Activated CD4-positive, alpha-beta memory T cell treated with anti-CD3 and anti-CD28 coated beads, Interleukin-2, amount 10 ng/mL, durations not matched to agents 7 days and 5 days (primary cell): ENCODE measurements at places on chromosomes 7 and 10. TPM values are rescaled to one million over a fixed set of nuclear protein-coding genes. Genes with fewer than 3 reads are reported as not detected.

DNA sequence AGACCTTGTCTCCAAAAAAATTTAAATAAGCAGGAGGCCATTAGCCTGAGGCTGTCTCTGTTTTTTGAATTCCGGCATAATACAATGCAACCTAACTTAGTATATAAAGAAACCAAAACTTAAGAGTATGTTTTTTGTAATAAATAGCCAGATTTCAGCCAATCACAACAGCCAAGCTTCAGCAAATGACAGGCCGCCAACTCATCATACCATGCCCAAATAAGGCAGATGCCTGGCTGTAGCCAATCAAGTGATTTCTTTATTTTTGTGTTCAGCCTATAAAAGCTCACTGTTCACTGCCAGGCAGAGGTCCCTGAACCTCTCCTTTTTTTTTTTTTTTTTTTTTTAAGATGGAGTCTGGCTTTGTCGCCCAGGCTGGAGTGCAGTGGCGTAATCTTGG lies 12.7 kb upstream of the PURB start:
- no peak for DNase-seq

- peak; percentile 69 for DNase-seq
Measured at GRCh38 chr10:5292196-5292735, 72.5 kb upstream of the UCN3 start.

Gene MALRD1
- total RNA-seq = not detected

Gene CYP3A7
- not detected for total RNA-seq

DNA sequence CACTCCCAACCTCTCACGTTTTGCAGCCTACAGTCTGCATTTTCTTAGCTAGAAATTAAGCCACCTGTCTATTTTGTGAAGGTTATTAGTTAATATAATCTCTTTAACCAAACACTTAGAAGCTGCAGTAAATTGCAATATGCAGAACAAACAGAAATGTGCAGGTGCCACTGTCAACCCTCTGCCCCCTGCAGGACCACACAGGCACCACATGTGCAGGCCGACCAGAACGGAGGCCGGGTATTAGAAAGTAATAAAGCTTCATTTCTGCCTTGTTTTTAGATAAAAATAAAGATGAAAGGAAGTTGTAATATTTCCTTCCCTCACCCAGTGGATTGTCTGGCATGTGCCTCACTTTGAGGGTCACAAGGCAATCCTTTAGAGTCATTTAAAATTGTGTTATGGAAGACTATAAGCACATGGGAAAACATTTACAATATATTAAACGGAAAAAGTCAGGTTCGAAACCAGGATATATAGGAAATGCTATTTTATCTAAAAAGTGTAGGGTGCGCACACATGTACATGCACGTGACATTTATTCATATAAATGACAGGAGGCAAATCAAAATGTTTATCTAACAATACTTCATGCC lies 158.2 kb downstream of the ARHGAP12 start:
- peak; percentile 63 for DNase-seq

DNA sequence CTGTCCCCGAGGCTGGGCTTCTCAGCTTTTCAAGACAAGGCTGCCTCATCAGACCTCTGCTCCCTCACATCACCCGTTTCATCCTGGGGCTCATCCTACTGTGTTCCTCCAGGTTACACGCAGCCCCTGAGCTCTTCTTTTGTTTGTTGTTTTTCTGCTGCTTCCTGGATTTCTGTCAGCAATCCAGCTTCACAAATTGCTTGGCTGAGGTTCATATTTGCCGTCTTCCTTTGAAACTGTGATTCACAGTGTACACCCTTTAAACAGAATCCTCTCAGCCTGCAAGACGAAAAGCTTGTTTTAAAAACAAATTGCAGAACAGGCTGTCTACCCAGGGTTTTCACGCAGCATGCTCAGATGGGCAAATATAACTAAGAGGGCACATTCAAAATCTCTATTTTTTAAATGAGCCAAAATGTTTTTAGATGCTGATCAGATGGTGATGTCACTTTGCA lies 39.1 kb upstream of the PARD3 start:
- no peak for DNase-seq

GRCh38 chr7:94176694-94177200 lies 172.6 kb upstream of the BET1 start:
- DNase-seq = no peak

Gene TIMM23B
- total RNA-seq = 13.0 TPM

DNA sequence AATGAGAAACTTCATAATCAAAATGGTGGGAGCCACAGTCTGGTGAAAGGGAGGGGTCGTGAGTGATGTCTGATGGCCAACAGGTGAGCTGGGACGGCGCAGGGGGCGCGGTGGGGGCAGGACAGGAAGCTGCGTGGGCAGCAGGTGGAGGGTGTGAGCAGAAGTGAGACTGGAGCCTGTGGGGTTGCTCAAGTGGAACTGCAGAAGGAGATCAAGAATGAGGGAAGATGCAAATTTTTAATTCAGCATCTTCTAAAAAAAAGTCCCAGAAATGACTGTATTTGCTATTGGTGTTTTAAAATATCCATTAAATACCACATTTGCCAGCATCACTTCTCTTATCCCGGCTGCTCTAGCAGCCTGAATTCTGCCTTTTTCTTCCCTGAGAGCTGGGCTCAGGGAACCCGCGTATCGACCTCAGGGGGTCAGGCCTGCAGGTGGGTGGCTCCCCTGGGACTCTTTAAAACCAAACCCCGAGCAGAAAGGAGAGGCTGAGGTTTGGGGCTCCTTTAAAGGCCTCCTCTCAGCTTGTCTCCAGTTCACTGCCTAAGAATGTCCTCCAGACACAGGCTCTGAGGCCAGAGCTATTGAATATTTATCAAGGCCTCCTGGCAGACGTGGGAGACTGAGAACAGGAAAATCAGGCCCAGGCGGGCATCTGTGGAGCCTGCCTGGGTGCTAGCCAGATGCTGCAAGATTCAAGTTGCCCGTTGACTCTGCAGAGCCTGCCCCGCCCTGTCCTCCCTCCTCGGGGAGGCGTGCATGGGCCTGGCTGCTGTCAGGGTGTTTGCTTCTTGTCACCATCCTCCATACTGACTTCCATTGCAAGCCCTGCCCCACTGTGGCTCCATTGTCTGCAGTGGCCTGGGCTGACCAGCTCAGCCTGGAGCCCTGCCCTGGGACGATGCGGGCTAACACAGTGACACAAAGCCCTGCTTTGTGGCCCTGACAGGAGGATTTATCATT lies 53.9 kb downstream of the SYPL1 start:
- no peak for DNase-seq

- no peak for DNase-seq
Measured at GRCh38 chr7:129405527-129405926, 28.7 kb upstream of the STRIP2 start.

DNA sequence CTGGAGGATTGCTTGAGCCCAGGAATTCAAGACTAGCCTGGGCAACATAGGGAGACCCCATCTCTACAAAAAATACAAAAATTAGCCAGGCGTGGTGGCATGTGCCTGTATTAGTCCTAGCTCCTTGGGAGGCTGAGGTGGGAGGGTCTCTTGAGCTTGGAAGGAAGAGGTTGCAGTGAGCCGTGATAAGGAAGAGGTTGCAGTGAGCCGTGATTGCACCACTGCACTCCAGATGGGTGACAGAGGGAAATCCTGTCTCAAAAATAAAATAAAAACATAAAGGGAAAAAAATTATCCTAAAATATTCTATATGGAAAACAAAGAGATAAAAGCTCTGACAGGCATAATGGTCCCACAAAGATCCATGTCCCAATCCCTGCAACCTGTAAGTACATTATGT lies 87.9 kb upstream of the KAT6B start:
- no peak for DNase-seq

- no peak for DNase-seq
Measured at GRCh38 chr7:47852330-47853245, 95.7 kb downstream of the PKD1L1 start.

- DNase-seq = no peak
Measured at GRCh38 chr7:107078517-107078966, 34.0 kb downstream of the PRKAR2B start.

GRCh38 chr10:1241973-1242935 lies 186.1 kb downstream of the WDR37 start:
- no peak for DNase-seq

- DNase-seq = no peak
Measured at GRCh38 chr7:104650991-104651640, 322.7 kb downstream of the LHFPL3 start.

DNA sequence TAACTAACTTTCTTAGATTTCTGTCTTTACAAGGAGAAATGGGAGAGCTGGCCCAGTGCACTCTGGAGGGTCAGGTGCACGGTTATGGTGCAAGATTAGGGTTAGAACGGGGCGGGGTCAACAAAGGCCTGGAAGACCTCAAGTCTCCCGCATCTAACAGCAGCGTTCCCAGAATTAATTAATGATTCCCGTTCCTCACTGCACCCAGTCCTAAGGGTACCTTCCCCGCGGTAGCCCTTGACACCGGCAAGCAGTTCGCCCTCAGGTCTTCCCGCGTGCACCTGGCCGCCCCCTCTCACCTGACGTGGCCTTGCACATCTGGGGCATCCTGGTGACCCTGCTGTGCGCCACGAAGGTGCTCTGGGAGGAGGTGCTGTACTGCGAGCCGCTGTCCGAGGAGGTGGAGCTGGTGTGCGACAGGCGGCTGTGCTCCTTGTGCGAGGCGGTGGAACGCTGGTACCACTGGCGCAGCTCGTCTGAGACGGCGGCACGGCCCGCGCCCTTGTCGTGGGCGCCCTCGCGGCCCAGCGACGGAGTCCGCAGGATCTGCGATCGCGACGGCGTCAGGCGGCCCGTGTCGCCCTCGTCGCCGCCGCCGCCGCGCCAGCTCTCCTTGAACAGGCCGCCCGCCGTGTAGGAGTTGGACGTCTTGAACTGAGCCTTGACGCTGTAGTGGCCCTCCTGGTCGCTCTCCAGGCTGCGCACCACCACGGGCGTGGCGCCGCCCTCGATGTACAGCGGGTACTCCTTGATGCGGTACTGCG lies 69.8 kb downstream of the PRPF18 start:
- DNase-seq = no peak

Gene HIF1AN
- 57.7 TPM for total RNA-seq

DNA sequence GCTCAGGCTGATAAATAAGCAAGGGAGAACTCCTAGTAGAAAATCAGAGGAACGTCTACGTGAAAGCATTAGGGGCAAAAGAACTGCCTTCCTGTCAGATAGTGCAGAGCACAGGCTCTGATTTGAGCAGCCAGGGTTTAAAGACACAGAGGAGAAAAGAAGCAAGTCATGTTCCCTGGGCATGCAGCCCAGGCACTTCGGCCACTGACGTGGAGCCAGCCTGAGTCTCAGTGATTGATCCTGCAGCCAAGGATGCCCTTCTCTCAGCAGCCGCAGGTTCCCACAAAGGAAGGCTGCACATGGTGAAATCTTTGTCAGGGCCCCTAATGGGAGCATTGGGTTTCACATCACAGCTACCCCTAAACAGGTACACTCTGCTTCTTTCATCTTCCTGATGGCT lies 161.7 kb upstream of the HPS1 start:
- no peak for DNase-seq

DNA sequence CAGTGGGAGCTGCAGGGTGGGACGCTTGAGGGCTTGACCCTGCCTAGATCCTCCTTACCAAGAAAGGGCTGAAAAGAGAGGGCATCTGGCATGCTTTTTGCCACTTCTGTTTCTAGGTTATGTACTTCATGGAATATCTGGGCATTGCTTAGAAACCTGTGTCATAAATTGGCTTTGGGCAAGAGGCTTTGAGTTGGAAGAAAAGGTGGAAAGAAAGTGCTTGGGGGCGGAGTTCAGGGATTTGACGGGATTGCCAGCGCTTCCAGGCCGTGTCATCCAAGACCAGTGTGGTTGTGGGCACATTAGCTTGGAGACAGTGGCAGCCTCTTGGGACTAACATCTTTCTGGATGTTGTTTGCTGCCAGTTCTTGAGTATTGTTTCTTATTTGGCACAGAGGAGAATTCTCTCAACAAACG lies 825 bp downstream of the ZNF862 start:
- DNase-seq = no peak

- no peak for DNase-seq
Measured at GRCh38 chr7:9240001-9240400, 806.6 kb downstream of the NXPH1 start.

Gene DOCK4
- 0.35 TPM for total RNA-seq

- DNase-seq = no peak
Measured at GRCh38 chr10:59870152-59870551, 36.2 kb downstream of the CCDC6 start.

DNA sequence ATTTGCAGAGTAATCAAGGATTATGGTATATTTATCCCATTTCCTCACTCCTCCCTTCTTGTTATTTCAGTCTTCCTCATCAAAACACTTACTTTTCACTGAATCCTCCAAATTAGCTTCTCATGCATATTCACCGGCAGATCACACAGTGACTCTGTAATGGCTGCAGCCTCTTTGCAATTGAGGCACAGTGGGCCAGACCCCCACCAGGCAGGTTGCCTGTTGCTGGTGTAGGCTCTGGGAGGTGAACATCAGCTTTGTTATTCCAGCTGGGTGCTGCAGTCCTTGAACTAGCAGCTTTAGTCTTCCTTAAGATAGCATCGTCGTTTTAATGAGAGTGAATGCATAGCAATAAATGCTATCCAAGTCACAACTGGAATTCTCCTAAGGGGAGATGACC lies 449.3 kb downstream of the CNTNAP2 start:
- DNase-seq = no peak

- DNase-seq = no peak
Measured at GRCh38 chr10:98029149-98030092, 1.0 kb downstream of the CRTAC1 start.

Gene HOGA1
- not detected for total RNA-seq

DNA sequence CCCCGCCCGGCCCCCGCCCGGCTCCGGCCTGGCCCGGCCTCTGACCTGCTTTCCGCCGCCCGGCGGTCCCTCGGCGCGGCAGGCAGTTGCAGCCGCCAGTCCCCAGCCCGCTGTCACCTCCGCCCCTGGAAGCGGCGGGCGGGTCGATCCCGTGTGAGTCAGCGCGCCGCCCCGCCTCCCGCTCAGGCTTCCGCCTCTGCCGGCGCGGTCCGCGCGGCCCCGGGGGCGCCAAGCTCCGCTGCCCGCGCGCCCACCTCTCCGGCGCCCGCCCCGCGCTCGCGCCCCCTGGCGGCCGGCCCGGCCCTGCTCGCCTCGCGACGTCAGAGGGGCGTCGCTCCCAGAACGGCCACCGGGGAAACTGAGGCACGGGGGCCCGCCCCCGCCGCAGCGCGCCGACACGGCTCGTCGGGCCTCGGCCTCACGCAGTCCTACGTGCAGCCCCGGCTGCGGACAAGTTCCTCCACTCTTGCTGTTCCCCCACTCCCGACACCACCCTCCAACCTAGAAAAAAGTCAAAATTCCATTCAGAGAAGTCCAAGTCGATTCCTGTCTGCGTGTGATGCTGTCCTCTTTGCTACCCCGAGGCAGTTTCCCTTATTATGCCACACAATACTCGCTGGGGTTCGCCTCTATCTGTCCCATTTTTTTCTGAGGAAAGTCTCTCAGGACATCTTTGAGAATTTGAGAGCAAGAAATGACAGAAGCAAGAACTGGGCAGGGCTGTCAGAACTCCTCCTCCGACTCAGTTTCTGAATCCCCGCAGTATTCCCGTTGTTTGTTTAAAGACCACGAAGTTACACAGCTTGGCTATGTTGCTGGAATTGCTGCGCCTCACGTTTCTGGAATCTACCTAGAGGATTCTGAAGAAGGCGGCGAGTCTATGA lies at the start of gene DNMBP:
DNMBP (minus strand) TSS at position 155 of the 884 bp plus-strand sequence. CDS start 37,823 bp downstream, outside the sequence.
- peak; percentile 83 for DNase-seq

GRCh38 chr7:156001496-156002260 lies 189.4 kb upstream of the SHH start:
- DNase-seq = no peak

Gene HOXA6
- not detected for total RNA-seq

Gene MUC3A
- total RNA-seq = not detected
